ENCODE measurements at places on chromosomes 11 and 22.

DNA sequence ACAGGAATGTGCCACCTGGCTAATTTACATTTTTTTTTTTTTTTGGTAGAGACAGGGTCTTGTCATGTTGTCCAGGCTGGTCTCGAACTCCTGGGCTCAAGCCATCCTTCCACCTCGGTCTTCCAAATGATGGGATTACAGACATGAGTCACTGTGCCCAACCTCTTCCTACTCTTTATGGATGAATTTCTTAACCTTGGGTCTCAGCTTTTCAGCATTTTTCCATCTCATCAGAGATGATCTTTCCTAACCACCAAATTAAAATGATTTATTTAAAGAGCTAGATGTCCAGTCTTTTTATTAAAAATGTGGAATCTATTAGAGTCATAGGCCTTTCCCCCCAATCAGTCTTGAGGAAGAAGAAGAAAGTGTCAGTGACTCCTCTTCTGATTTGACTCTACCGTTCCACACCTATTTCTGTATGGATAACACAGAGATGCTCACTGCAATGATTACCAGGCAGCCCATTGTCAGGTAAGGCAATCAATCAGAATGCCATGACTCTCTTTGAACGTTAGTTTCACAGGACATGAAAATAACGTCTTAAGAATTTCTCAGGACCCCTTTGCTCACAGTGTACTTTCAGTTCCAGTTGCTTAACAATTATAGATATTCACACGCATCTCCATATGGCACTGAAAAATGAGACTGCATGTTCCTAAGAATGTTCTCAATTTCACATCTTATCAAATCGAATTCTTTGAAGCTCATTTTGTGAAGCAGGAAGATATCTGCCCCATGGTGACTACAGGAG is 51.0 kb downstream of the MIAT start:
- peaks cover 25% of the 10 kb centered on the region for H3K4me1 ChIP-seq
- DNase-seq: no peak
- no peak overlapping the region for H3K27ac ChIP-seq
- peaks cover 67% of the 10 kb centered on the region for H3K36me3 ChIP-seq

- no peaks in the 10 kb centered on the region for H3K27me3 ChIP-seq
- peaks cover 41% of the 10 kb centered on the region for H3K36me3 ChIP-seq
- H3K4me1 ChIP-seq: peaks cover 16% of the 10 kb centered on the region
- DNase-seq: no peak
Observed at GRCh38 chr22:50360578-50360977, 17.5 kb downstream of the PPP6R2 start.

DNA sequence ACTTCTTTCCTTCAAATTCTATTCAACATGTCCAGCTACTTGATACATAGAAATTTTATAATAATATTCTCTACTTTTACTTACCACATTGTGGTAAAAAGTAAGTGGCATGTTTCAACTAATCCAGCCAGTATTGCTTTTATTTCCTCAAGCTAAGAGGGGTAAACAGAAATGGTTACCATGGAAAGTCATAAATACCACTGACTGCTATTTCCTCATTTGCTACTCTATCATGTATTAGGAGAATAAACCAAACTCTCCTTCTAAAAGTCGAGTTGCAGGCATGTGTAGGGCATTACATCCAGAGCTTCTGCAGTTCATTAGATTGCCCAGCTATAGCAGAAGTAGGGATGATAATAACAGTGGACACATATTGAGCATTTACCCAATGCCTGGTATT is 208.4 kb downstream of the MAML2 start:
- H3K4me1 ChIP-seq: peaks cover 47% of the 10 kb centered on the region
- peaks cover 3% of the 10 kb centered on the region for H3K36me3 ChIP-seq
- peak overlapping the region; percentile 73 for H3K27ac ChIP-seq
- H3K4me3 ChIP-seq: no peak overlapping the region

GRCh38 chr11:18457450-18457849 is 1.8 kb downstream of the LDHAL6A start:
- no peak overlapping the region for H3K4me3 ChIP-seq
- peaks cover 3% of the 10 kb centered on the region for H3K27me3 ChIP-seq
- no peaks in the 10 kb centered on the region for H3K36me3 ChIP-seq
- no peak overlapping the region for H3K27ac ChIP-seq
- DNase-seq: no peak
- H3K4me1 ChIP-seq: no peaks in the 10 kb centered on the region

DNA sequence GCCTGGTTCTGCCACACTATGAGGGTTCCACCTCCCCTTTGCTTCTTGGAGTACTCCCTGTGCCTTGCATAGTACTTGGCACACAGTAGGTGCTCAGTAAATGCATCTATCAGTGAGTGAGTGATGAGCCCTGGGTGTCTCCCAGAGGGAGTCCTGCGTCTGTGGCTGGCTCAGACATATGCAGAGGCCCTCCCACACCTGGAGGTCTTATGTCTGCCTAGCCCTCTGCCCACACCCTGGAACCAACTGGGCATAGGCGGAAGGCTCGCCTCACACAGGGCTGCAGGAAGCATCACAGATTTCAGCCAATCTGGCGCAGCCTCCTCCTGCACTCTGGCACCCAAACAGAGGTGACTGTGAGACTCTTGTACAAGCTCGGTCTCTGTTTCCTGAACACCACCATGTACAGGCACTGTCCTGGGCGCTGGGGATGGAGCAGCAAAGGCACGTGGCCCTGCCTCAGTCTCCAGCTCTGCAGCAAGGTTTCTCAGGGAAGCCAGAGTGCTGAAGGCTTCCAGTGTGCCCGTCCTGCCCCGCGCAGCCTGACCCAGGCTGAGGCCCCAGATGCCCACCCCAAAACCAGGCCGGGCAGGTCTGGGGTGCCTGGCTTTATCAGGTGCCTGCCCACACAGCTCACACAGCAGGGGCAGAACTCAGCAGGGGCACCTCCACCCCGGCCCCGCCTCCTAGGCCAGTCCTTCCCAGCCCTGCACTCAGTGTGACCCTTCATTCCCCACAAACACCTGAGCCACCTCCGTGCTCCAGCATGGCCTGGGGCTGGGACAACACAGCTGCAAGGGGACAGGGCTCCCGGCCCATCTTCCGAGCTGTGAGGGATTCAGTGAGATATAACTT is 26.7 kb downstream of the FLRT1 start:
- no peaks in the 10 kb centered on the region for H3K36me3 ChIP-seq
- H3K27me3 ChIP-seq: peaks cover 16% of the 10 kb centered on the region
- no peak overlapping the region for H3K4me3 ChIP-seq
- peaks cover 8% of the 10 kb centered on the region for H3K4me1 ChIP-seq

GRCh38 chr22:35560824-35561223 is 20.2 kb downstream of the RASD2 start:
- no peaks in the 10 kb centered on the region for H3K36me3 ChIP-seq
- peaks cover 39% of the 10 kb centered on the region for H3K27me3 ChIP-seq
- DNase-seq: no peak
- no peak overlapping the region for H3K4me3 ChIP-seq

DNA sequence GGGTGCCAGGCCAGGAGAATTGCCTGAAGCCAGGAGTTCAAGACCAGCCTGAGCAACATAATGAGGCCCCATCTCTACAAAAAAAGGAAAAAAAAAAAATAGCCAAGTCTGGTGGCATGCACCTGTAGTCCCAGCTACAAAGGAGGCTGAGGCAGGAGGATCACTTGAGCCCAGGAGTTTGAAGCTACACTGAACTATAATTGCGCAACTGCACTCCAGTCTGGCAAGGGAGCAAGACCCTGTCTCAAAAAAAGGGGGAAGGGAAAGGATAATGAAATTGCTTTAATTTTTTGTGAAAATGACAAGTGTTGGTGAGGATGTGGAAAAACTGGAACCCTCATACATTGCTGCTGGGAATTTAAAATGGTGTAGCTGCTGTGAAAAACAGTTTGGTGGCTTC is 19.2 kb downstream of the STK33 start:
- no peaks in the 10 kb centered on the region for H3K4me1 ChIP-seq
- no peaks in the 10 kb centered on the region for H3K36me3 ChIP-seq
- no peak for DNase-seq
- no peaks in the 10 kb centered on the region for H3K27me3 ChIP-seq
- H3K27ac ChIP-seq: no peak overlapping the region

- H3K27ac ChIP-seq: no peak overlapping the region
- H3K36me3 ChIP-seq: no peaks in the 10 kb centered on the region
- no peak overlapping the region for H3K4me3 ChIP-seq
- peaks cover 10% of the 10 kb centered on the region for H3K27me3 ChIP-seq
- DNase-seq: no peak
- H3K4me1 ChIP-seq: peaks cover 8% of the 10 kb centered on the region
Observed at GRCh38 chr11:2215230-2215560, 43.6 kb upstream of the TH start.

DNA sequence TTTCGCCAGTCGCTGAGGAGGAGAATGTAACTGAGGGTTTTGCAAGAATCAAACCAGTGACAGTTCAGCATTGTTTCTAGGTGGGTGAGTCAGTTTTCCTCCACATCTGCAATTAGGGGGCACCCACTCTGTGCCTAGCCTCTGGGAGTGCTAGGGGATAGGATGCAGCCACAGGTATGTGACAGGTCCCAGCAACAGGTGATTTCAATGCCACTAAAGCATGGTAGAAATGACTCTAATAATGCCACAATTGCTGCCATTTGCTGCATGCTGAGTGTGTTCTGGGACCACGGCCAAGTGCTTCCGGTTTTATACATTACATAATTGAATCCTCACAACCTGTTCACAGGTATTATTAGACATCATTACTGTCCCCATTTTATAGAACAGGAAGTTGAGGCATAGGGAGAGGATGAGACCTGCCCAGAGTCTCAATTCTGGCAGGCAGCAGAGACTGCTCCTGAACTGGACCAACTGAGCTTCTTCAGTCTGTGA is 556 bp downstream of the CRYBB2 start:
- no peak overlapping the region for H3K27ac ChIP-seq
- no peak overlapping the region for H3K4me3 ChIP-seq
- no peaks in the 10 kb centered on the region for H3K36me3 ChIP-seq
- H3K27me3 ChIP-seq: peaks cover 13% of the 10 kb centered on the region

DNA sequence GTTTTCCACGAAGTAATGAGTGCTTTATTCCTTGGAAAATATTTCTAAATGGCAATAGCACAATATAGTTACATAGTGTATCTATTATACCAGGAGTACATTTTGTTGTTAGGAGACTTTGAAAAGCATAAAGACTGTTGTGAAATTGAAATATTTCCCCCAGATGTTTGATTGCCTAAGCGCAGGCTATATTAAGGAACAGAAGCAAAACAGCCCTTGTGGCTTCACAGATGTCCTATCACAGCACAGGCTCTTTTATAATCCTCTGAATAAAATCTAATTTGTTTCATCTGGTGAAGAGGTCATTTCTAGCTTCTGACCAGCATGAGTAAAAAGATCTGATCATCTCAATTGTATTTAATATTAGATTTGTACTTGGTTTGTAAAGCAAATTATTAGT is 48.2 kb downstream of the BSX start:
- H3K27ac ChIP-seq: no peak overlapping the region
- H3K27me3 ChIP-seq: peaks cover 5% of the 10 kb centered on the region
- H3K36me3 ChIP-seq: no peaks in the 10 kb centered on the region
- no peaks in the 10 kb centered on the region for H3K4me1 ChIP-seq
- DNase-seq: no peak
- H3K4me3 ChIP-seq: no peak overlapping the region

DNA sequence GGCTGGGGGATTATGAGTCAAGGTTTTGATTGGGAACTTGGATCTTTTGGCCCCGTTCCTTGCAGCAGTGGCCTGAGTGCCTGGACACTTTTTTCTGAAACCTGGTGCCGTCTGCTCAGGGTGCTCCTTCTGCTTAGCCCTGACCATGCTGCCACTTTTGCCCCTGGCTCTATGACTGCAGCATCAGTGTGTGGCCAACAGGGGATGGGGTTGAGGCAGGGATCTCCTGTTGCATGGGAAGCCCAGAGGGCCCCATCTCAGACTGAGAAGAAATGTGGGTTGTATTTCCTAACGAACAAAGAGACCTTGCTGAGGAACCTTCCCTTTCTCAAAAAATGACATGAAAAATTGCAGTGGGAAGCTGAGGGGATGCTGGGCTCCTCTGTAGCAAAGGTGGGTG is 18.7 kb downstream of the POU2F3 start:
- H3K27ac ChIP-seq: no peak overlapping the region
- no peak for DNase-seq
- peaks cover 50% of the 10 kb centered on the region for H3K27me3 ChIP-seq
- H3K4me1 ChIP-seq: peaks cover 12% of the 10 kb centered on the region
- H3K36me3 ChIP-seq: no peaks in the 10 kb centered on the region
- no peak overlapping the region for H3K4me3 ChIP-seq

GRCh38 chr11:113591117-113591516 is 115.0 kb downstream of the TMPRSS5 start:
- H3K4me3 ChIP-seq: no peak overlapping the region
- DNase-seq: no peak
- H3K27ac ChIP-seq: no peak overlapping the region
- peaks cover 19% of the 10 kb centered on the region for H3K27me3 ChIP-seq

- peaks cover 46% of the 10 kb centered on the region for H3K27me3 ChIP-seq
- H3K27ac ChIP-seq: no peak overlapping the region
- DNase-seq: no peak
- H3K36me3 ChIP-seq: no peaks in the 10 kb centered on the region
- peaks cover 6% of the 10 kb centered on the region for H3K4me1 ChIP-seq
Observed at GRCh38 chr11:27717377-27717776, 17.1 kb upstream of the BDNF start.

- H3K4me3 ChIP-seq: peak overlapping the region; percentile 60
- H3K27ac ChIP-seq: peak overlapping the region; percentile 63
- H3K4me1 ChIP-seq: peaks cover 35% of the 10 kb centered on the region
- H3K36me3 ChIP-seq: no peaks in the 10 kb centered on the region
- no peak for DNase-seq
Observed at GRCh38 chr11:35272391-35272902, 133.5 kb downstream of the CD44 start.

DNA sequence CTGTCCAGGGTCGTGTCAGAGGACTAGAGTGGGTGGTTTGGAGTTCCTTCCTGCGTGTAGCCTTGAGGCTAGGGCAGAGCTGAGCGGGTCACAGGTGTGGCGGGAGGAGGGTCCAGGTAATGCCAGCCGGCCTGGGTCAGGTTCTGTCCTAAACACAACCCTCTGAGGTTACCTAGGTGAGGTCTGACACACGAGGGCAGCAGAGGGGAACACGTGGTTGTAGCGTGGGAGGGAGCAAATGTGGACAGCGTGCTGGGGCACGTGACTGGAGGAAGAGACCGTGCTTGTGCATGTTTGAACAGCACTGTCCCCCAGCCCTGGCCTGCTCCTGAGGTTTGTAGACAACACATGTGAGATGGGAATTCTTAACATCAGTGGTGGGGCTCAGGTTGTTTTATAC is 13.1 kb downstream of the MOV10L1 start:
- peaks cover 10% of the 10 kb centered on the region for H3K27me3 ChIP-seq
- no peak overlapping the region for H3K27ac ChIP-seq
- peaks cover 19% of the 10 kb centered on the region for H3K4me1 ChIP-seq
- H3K36me3 ChIP-seq: no peaks in the 10 kb centered on the region
- H3K4me3 ChIP-seq: no peak overlapping the region
- DNase-seq: no peak

GRCh38 chr11:70854201-70854600 is 398.2 kb downstream of the SHANK2 start:
- H3K4me3 ChIP-seq: no peak overlapping the region
- H3K36me3 ChIP-seq: no peaks in the 10 kb centered on the region
- no peak for DNase-seq
- peaks cover 3% of the 10 kb centered on the region for H3K27me3 ChIP-seq
- no peaks in the 10 kb centered on the region for H3K4me1 ChIP-seq
- H3K27ac ChIP-seq: no peak overlapping the region

GRCh38 chr11:63829823-63830489 is 9.0 kb upstream of the MARK2 start:
- DNase-seq: no peak
- H3K36me3 ChIP-seq: peaks cover 15% of the 10 kb centered on the region
- no peak overlapping the region for H3K4me3 ChIP-seq
- no peaks in the 10 kb centered on the region for H3K27me3 ChIP-seq

- no peak overlapping the region for H3K4me3 ChIP-seq
- H3K27ac ChIP-seq: no peak overlapping the region
- H3K27me3 ChIP-seq: no peaks in the 10 kb centered on the region
- H3K4me1 ChIP-seq: peaks cover 18% of the 10 kb centered on the region
- H3K36me3 ChIP-seq: peaks cover 59% of the 10 kb centered on the region
Observed at GRCh38 chr11:64219354-64219684, 6.7 kb downstream of the TRPT1 start.
